ENCODE measurements at places on chromosomes 12 and 14.

DNA sequence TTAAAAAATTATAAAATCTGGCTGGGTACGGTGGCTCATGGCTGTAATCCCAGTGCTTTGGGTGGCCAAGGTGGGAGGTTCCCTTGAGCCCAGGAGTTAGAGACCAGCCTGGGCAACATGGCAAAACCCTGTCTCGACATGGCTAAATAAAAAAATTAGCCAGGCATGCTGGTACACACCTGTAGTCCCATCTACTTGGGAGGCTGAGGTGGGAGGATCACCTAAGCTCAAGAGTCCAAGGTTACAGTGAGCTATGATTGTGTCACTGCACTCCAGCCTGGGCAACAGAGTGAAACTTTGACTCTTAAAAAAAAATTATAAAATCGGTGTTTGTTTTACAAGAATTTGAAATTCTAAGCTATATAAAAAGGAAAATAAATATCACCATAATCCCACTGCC is 141.8 kb downstream of the SLC38A6 start:
- DNase-seq, result no peak

DNA sequence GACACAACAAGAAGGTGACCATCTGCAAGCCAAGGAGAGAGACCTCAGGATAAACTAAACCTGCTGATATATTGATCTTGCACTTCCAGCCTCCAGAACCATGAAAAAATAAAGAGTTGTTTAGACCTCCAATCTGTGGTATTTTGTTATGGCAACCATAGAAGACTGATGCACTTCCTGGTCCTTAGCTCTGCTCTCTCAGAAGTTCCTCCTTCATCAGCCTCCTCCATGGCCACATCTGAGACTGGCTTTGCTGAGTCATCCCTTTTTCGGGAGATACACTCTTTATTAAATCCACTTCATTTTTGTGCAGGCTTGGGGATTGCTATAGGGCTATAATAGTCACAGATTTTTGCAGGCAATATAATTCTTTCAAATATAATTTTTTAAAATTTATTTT is 89.6 kb upstream of the ATF7IP start:
- DNase-seq, result peak; percentile 22

DNA sequence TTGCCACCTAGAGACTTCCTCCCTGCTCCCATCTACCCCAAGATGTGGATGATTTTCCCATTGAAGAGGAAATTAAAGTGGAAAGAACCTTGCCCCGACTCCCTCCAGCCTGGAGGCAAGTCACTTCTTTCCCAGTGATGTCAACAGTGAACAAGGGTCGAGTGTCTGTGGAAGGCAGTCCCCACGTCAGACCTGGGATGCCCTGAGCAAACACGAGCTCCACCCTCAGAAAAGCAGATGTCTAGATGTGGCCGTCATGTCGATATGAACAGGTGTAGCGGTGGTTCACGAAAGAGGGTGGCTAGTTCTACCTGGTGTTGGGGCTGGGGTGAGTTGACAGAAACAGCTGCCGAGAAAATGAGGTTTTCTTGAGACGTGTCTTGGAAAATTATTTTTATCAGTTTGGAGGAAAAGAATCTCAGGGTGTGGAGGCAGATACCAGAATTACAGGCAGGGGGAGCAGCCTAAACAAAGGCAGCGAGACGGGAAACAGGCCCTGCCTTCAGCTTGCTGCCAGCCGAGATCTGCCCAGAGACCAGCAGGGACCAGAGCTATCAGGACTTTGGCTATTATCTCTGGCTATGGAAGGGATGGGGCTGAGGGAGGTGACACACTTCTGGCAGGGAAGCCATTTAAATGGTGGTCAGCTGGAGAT is 25.9 kb downstream of the SYNDIG1L start:
- DNase-seq, result no peak

DNA sequence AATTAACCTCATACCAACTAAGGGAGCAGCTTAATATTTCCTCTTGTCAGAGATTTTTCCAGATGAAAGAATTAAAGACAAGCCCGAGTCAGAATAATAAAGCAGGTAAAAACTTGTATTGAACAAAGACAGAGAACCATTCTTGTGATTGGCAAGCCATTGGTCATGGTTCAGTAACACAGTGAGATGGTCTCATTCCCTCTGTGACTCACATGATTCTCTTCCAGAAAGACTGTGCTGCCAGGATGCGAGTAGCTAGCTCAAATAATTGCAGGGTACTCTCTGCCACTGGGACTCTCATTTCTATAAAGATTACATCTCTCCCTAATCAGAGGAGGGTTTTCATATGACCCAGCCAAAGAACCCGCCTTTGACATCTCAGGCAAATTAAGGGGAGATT is 179.4 kb downstream of the PHLDA1 start:
- DNase-seq, result no peak

DNA sequence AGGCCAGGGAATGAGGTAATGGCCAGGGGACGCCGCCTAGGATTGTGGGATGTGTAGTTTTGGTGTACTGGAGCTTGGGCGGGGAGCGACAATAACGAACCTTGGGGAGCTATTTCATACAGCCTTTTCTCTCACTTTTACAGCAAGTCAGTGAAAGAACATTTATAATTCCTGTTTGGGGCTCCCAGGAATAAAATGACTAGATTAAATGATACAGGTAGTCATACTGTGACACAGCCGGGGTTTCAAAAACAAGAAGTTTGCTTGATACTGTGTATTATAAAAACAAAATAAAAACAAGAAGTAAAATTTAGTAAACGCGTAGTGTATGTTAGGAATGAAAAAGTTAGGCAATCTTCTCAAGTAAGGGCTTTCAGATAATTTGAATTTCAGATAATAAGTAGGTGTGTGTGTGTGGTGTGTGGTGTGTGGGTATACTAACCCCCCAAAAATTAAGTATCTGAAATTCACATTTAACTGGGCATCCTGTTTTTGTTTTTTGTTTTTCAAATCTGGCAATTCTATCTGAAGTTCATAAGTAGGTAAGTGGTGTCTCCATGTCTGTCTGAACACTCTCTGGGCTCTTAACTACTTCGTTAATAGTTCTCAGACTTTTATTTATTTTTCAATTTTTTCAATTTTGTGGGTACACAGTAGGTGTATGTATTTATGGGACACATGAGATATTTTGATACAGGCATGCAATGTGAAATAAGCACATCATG is 458 bp upstream of the DCTN2 start:
- no peak for DNase-seq

- no peak for DNase-seq
Measured at GRCh38 chr12:71645268-71645667, 18.4 kb downstream of the ZFC3H1 start.

DNA sequence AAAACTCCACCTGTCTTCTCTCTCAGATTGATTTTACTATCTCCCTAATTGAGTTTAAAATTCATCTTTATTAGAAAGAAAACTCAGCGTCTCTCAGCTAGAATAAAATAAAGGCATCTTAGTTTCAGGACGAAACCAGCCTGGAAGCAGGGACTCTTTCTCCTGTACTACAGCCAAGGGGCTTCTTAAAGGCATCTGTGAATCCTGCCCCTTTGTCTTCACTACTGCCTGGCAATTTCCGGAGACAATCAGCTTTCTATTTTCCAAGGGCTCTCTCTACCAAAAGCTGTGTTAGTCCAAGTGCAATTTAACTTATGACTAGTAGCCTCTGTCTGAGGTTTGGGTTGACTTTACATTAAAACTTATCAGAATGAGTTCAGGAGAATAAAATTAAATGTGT is 623.3 kb upstream of the FOXG1 start:
- no peak for DNase-seq

GRCh38 chr12:13339538-13339937 is 143.0 kb downstream of the EMP1 start:
- no peak for DNase-seq

GRCh38 chr14:81301371-81301770 is 80.6 kb upstream of the GTF2A1 start:
- no peak for DNase-seq

- peak; percentile 76 for DNase-seq
Measured at GRCh38 chr12:45729233-45730083, at the start of gene ARID2. Gene ARID2 (plus strand): TSS chr12:45729706. CDS start chr12:45729837, 131 bp downstream.

- no peak for DNase-seq
Measured at GRCh38 chr12:55664826-55665225, 28.1 kb downstream of the OR10P1 start.

DNA sequence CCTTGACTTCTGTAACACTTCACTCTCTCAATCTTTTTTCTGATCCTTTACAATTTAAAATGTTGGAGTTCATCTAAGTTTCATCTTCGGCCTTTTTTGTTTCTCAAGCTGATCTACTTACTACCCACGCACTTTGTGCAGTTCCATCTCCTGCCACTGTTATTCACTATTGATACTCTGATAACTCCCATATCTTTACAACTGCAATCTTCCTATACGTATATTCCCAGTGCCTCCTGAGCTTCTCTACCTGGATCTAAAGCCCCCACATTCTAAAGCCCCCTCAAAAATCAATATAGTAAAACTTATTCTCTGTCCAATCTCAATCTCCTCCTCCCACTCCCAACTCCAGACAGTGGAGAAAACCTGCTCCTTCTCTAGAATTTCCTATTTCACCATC is 5.9 kb downstream of the ATG2B start:
- no peak for DNase-seq

GRCh38 chr12:15049461-15050153 is 76.8 kb downstream of the PDE6H start:
- no peak for DNase-seq
